A549 (cell line): ENCODE measurements at places on chromosomes 1 and 21. TPM values are rescaled to one million over a fixed set of nuclear protein-coding genes. Genes with fewer than 3 reads are reported as not detected.
A peak's percentile ranks its signal among the peaks of the same experiment; 100 is the strongest.

CR1L gene
- polyA plus RNA-seq, result not detected in 3 replicates

CCDC24 gene
- polyA plus RNA-seq, result 9.3 to 12.5 TPM (median 10.2 TPM) in 3 replicates

GRCh38 chr21:29091033-29091432, 17.6 kb upstream of the CCT8 start:
- peak; percentile 7 for DNase-seq

EPHX1 gene
- 195 to 279 TPM (median 252 TPM) in 3 replicates for polyA plus RNA-seq

VANGL2 gene
- 2.9 to 4.2 TPM (median 4.1 TPM) in 3 replicates for polyA plus RNA-seq

LAMTOR5 gene
- 217 to 254 TPM (median 251 TPM) in 3 replicates for polyA plus RNA-seq
